ENCODE measurements at places on chromosomes 4 and X. TPM values are rescaled to one million over a fixed set of nuclear protein-coding genes. Genes with fewer than 3 reads are reported as not detected.

Gene TNIP3
- 0.21 TPM for total RNA-seq

Gene PRSS12
- 34.7 TPM for total RNA-seq

Gene F8A3
- 1.6 TPM for total RNA-seq

Gene CWH43
- 5.0 TPM for total RNA-seq

Gene VCX2
- not detected for total RNA-seq

Gene DCAF16
- total RNA-seq: 46.7 TPM

Gene RTL3
- 0.95 TPM for total RNA-seq

Gene ASMTL
- total RNA-seq: 9.1 TPM

Gene FDCSP
- 1.7 TPM for total RNA-seq

Gene PCDH7
- 121 TPM for total RNA-seq

Gene PGAM4
- not detected for total RNA-seq

Gene TMEM31
- total RNA-seq: not detected

Measured in urinary bladder (tissue), 4 donors.